Right renal pelvis (tissue), 4 donors: ENCODE measurements at places on chromosomes 5 and 9. TPM values are rescaled to one million over a fixed set of nuclear protein-coding genes. Genes with fewer than 3 reads are reported as not detected.

DNA sequence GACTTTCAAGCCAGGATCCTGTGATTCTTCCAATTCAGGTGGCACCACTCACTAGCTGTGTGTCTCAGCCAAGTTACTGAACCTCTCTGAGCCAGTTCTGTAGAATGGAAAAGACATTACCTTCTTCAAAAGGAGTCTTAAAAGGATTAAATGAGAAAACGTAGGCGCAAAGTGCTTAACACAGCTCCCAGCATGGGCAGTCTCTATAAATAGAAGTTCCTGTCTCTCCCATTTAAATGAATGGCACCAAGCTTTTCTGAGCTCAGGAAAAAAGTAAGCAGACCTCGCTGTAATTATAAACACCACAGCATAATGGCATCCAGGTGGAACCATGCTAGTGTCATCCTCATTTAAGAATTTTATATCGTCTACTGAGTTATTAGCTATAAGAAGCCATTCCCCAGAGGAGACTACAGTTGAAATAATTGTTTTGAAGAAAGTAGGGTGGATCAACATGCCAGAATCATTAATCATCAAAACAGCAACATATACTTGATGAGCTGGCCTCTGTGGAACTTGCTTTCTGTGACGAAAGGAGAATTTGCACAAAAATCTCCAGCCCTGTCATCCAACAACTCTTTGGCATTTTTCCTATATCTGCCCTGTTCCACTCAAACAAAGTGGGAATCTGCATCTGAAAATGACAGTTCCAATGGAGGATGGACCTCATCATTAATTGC lies 188.9 kb downstream of the SPOCK1 start:
- no peak for DNase-seq

Gene SLC4A9
- polyA plus RNA-seq = 36.2 TPM

DNA sequence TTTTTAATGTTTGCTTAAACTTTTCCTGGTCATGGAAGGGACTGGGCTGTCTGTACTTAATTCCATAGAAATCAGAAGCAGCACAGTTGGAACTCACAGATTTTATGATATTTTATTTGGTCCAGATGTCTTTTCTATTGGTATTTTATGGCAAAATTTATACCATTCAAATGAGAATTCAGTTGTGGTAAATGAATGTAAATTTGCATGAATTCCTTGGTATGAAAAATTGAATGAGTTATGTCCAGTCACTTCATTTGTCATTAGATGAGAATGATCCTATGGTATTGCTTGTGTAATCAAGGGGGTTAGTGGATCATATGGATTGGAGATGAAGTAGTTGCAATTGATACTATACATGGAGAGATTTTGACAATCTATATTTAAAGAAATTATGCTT lies 188.0 kb downstream of the KDM4C start:
- DNase-seq = no peak

Gene GZMA
- 0.69 TPM for polyA plus RNA-seq

Gene CTSV
- polyA plus RNA-seq = 33.9 TPM

- DNase-seq = no peak
Measured at GRCh38 chr9:80874276-80874675, 815.1 kb downstream of the TLE1 start.

Gene ANXA2R
- polyA plus RNA-seq = 1.3 TPM

GRCh38 chr5:39946356-39947045 lies 521.7 kb upstream of the DAB2 start:
- no peak for DNase-seq

- no peak for DNase-seq
Measured at GRCh38 chr5:107329850-107330249, 340.9 kb downstream of the EFNA5 start.

GRCh38 chr5:166436872-166437271 lies 1854.6 kb upstream of the WWC1 start:
- no peak for DNase-seq

Gene LCN9
- polyA plus RNA-seq = not detected

Gene MEIKIN
- polyA plus RNA-seq = not detected

DNA sequence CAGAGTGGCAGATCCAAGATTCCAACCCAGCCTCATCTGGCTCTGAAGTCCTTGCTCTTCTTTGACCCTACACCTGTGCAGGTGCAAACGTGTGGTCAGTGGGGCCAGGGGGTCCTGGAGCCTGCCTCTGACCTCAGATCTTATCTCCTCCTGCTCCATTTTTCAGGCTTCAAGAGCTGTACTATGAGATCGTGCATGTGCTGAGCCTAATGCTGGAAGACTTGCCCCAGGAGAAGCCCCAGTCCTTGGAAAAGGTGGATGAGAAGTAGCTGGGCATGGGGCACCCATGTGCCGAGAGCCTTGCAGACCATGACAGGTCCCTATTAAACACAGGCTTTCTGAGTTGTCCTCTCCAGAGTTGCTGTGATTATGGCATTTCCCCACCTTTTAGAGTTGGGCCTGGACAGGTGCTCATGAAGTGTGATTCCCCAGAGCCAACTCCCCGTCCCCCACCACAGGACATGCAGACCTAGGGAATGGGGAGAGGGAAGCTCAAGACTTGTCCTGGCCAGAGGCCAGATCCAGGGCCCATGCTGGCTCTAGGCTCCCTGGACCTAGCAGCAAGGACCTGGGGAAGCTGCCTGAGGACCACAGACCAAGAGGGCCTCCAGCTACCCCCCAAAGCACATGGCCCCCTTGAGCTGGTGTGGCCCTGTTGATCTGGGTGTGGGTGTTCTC lies 22.5 kb downstream of the PITX1 start:
- DNase-seq = no peak

- DNase-seq = no peak
Measured at GRCh38 chr5:139263946-139264345, 29.6 kb upstream of the MATR3 start.

- DNase-seq = no peak
Measured at GRCh38 chr9:16103620-16104397, 551.0 kb downstream of the CCDC171 start.

GRCh38 chr5:172182291-172182690 lies 5.7 kb downstream of the STK10 start:
- no peak for DNase-seq

- no peak for DNase-seq
Measured at GRCh38 chr5:29262339-29263123, 1931.0 kb upstream of the CDH6 start.

GRCh38 chr9:34259315-34259714 lies 69.8 kb downstream of the KIF24 start:
- no peak for DNase-seq

Gene ANKRD18A
- polyA plus RNA-seq = 4.3 TPM

DNA sequence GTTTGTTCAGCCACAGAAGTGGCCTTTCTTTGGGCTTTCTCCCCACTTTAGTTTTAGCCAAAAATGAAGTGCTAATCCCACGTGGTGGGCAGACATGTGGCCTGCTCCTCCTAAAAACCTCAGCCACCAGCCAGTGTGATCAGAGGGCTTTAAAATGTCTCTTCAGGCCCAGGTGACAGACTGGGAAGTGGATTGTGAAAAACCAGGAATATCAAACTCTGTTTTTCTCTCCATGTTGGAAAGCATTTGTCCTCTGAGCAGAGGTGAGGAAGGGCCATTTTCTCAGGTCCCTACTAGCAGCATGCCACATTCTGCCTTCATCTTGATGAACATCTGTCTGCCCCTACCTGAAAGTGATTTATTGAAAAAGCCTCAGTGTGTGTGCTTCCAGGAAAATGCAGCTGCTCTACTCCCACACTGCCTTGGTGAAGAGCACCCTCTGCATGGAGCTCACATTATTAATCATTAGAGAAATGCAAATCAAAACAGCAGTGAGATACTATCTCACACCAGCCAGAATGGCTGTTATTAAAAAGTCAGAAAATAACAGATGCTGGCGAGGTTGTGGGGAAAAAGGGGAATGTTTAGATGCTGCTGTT lies 181.2 kb upstream of the DMAC1 start:
- no peak for DNase-seq

DNA sequence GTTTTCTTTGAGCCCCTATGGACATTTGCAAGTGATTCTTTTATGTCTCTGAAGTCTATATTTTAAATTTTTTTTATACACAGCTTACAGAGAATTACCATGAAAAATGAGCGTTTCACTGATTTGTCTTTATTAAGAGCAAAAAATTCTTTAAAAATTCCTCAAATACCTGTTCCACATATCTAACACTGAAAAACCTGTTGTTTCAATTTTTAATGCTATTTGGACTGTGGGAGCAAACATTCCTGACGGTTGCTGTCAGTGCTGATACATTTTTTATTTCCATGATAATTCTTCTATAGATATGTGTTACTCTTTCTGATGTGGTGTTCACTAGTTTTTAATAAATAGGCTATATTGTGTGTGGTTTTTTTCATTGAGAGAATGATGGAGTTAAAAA lies 199.8 kb downstream of the GDNF start:
- no peak for DNase-seq

- no peak for DNase-seq
Measured at GRCh38 chr9:92191801-92192200, 76.6 kb upstream of the SPTLC1 start.

DNA sequence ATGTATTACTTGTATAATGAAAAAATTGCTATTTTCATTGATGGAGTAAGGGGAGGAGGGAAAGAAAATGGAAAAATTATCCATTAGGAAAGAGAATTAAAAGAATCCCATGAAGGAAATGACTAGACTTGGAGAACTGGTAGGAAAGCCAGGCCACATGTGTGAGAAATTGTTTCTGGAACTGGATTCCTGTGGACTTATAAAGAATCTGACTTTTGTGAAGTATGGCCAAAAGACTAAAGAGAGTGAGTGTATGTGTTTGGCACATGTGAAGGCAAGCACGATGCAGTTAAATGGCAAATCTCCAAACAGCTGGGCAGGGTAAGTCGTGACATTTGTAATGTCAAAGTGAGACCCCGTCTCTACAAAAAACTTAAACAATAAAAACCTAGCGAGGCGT lies 89.4 kb downstream of the MTX3 start:
- DNase-seq = no peak

GRCh38 chr5:36756848-36757247 lies 119.7 kb upstream of the NIPBL start:
- no peak for DNase-seq

DNA sequence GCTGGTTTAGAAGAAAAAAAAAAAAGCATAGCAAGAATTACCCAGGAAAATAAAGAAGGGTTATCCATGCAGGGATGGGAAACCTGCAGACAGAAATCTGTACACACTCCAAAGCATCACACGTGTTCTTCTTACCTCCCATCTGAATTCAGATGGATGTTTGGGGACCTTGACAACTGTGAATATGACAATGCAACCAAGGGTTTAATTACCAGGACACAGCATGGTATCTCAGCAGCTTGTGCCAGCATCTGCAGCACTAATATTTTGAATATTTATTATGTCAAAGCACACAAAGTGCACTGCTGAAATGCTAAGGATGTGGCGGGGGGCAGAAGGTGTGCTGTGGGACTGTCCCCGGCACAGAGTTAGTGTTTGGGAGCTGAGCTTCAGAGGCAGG lies 47.9 kb downstream of the SLIT3 start:
- DNase-seq = no peak

Gene BTNL8
- polyA plus RNA-seq = 0.46 TPM

DNA sequence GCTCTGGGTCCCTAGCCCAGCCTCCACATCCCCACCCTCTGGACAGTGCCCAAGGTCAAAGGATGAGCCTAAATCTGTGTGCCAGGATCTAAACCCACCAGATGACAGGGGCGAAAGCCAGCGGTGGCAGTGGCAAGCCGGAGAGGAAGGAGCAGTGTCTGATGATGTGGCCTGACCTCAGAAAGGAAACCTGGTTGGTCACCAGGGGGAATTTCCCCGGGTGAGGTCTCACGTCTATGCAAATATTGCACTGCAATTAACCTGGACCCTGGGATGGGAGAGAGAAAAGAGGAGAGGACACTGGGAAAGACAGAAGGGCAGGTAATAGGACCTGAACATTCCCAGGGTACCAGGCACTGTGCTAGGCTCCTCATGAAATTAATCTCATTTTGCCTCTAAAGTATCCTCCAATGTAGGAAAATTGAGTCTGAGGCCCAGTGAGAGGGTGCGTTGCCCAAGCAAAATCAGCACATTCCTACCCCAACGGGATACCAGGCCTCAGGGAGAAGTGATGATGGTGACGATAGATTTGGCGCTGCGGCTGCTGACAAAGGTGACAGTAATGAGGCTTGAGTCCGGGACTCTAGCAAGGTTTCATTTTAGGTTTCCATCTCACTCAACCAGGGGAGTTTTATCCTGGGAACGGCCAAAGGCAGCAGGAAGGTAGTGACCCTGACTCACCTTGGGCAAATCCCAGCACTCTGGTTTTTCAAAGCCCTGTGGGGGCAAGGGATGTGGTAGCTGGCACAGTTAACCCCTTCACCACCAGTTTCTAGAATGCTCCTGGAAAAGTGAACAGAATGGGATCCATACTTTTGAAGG lies 13.4 kb upstream of the TNIP1 start:
- DNase-seq = no peak

GRCh38 chr5:425714-426113 lies 17.3 kb upstream of the EXOC3 start:
- DNase-seq = no peak

Gene CSF2
- not detected for polyA plus RNA-seq

GRCh38 chr5:115507681-115508080 lies 36.9 kb downstream of the FEM1C start:
- DNase-seq = no peak
